ENCODE measurements at places on chromosomes 2 and 18.

GRCh38 chr2:42929546-42930024 lies 137.2 kb upstream of the HAAO start:
- DNase-seq, result no peak

DNA sequence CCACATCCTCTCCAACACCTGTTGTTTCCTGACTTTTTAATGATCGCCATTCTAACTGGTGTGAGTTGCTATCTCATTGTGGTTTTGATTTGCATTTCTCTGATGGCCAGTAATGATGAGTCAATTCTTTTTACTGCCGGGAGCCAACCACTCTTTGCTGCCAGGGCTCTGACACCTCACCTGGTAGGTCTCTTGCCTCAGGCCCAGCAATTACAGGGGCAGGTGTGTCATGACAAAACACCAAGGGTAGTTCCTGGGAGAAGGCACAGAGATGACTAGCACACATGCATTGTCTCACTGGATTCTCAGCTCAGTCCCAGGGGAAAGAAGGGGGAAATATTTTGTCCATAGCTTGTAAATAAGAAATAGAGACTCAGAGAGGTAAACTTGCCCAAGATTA lies 122.3 kb downstream of the CHST9 start:
- no peak for DNase-seq

DNA sequence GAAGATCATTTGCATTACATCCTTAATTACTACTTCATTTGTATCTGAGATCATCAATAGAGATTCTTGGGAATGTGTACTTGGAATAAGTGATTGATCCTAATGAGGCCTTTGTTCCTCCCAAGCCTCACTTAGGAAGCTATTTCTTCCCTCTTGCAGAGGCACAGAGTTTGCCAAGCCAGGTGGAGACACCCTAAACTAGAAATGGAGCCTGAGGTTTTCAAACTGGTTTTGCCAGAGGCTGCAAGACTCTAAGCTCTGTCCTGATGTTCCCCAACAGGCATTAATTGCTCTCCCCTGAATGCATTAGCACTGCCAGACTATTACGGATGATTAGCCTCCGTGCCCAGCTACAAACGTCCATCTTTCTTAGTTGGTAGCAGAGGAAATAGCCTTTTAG lies 125.2 kb upstream of the LGALSL start:
- DNase-seq, result no peak

DNA sequence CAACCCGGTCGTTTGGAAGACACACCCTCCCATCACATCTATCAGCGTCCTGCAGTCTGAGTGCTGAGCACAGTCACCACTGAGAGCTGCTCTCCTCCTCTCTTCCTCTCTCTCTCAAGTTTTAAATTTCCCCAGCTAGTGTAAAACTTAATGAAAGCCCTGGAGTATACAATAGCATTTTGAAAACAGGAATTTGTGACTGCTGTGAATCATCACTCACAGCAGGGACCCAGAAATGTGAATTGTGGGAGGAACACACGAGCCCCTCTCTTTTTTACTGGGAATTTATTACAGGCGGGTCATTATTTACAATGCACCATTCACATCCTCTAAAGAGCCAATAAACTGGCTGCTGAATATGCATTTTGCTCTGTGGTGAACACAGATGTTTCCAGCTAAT lies 185.0 kb upstream of the SMIM21 start:
- no peak for DNase-seq

DNA sequence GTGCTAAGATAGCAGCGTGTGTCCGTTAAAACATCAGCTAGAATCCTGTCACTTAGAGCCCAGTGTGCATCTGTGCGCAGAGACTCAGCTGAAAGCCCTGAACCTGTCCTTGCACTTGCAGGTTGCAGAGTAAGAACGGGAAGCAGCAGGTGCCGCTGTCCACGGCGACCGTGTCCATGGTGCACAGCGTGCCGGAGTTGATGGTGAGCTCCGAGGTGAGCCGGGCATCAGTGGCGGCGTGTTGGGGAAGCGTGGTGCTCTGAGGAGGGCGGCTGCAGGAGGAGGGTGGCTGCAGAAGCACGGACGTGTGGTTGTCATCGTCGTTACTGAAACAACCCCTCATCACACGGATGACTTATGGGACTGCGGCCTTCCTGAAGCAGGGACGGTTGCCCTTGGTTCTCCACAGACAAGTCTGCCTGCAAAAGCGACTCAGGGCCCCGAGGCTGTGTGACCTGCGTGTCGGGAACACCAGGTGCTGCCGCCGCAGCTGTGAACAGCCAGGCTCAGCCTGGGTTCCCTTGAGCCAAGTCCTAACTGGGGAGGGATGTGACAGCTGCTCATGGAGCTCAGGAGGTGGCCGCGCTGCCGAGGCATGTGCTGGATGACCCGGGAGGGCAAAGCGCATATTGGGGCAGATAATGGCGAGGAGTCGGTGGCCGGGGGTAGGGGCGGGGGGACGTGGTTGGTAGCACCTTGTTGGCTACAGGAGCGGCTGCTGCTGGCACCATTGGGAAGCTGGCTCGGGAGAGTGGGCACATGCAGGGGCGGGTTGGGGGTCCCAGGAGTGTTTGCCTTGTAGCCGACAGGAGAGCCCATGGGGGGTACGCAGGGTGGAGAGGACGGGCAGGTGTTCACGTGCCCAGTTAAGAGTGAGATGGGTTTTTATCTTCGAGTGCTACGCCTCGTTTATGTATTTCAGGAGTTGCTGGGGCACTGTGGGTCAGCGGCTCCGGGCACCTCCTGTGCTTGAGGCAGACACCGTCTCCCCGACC lies 16.6 kb downstream of the CTDP1 start:
- no peak for DNase-seq

- DNase-seq, result no peak
Observed at GRCh38 chr2:227308784-227309183, 16.3 kb upstream of the MFF start.

DNA sequence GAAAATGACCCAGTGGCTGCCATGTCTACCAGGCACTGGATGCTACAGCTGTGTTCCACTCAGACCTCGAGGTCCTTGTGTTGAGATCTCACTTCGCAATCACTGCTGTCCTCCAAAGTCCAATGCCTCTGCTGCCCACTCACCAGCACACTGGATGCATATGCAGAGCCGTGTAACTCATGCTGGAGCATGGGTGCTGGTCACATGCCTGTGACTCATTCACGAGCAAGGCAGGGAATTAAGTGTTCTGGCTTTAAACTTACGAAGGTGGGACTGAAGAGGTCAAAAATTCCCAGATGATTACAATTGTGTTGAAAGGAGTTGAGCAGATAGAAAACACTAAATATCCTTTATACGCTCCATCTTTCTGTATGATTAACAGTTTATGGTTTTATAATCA lies 417.5 kb downstream of the NUP35 start:
- DNase-seq, result no peak

DNA sequence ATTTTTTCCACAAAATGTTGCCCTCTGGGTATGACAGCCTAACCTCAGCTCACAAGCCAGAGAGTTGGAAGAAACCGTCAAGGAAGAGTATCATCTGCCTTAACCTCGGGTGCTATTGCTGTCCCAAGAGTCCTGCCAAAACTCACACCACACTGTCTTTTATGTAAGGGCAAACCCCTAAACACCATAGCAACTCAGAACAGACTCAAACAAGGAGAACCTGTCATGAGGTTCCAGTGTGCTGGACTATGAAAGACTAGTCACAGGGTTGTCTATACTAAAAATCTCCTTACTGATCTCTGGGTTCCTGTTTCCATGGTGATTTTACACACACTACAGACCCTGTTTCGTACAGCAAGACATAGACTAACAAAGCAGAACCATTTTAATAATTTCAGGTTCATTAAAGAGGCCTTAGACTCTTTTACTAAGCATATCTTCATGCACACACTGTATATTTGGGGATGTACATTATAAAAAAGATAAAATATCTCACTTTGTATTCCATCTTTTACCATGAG lies 159.8 kb downstream of the PKP4 start:
- no peak for DNase-seq

- DNase-seq, result no peak
Observed at GRCh38 chr2:214575465-214575864, 164.6 kb downstream of the VWC2L start.

GRCh38 chr2:69345434-69345833 lies 41.6 kb downstream of the GFPT1 start:
- DNase-seq, result no peak

- DNase-seq, result no peak
Observed at GRCh38 chr2:181380581-181380980, 76.6 kb upstream of the ITGA4 start.

DNA sequence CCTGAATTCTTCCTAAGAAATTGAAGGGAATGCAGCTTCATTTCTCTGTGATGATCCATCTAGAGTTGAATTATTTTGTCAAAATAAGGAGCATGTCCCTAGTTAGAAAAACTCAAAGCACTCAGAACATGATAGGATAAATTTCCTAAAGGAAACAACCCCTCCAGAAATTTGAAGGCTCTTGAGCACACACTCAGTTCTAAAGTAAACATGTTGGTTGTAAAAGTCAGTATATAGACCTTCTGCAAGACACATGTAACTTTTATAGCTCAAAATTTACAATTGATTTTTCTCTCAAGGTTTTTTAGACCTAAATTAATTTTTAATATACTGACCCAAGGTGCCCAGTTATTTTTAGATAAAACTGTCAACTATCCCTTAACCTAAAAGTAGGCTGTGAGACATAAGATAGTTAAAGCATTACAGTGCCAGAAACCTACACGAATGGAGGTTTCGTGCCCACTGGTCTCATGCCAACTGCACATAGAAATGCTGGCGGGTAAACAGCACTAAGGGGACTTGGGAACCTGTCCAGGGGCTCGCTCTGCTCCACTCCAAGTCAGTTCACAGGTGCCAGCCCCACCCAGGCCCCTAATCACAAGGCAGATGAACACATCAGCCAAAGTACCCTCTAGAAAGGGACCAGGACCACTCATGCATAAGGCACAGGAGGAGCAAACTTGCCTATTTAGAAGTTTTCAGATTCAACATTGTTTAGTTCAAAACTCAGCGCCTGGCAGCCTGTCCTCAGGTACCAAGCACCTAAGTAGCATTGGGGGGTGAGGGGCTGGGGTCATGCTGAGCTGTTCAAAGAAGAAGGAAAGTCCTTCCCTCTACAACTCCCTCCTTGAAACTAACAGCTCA lies 106.5 kb downstream of the SMC6 start:
- no peak for DNase-seq

GRCh38 chr2:39715095-39715494 lies 49.4 kb downstream of the TMEM178A start:
- no peak for DNase-seq

DNA sequence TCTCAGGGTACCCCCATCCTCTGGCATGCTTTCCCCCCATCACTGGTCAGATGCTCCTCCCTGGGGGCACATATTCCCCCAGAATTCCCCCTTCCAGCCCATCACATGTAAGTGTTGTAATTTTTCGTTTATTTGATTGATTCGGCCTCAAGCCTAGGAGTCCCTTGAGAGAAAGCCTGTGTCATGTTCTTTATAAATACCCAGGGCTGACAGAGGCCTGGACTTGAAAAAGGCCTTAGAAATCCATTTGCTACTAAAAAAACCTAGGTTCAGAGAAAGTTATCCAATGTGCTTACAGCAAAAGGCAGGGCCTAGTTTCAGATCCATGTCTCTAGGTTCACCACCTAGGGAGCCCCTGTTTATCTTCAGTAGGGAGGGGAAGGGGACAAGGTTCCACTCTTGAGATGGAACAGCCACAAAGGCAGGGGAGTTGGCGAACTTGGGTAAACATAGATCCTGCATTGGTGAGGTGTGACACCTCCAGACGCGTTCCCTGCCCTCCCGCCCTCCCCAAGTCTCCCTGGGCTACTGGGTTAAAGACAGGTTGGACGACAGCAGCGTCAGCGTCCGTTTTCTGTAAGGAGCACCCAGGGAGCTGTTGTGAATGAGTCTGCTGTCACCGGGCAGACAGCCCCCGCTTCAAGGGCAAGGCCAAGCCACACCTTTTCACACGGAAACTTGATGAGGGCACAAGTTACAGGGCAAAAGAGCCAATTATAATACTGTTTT lies 147.8 kb downstream of the EN1 start:
- no peak for DNase-seq

DNA sequence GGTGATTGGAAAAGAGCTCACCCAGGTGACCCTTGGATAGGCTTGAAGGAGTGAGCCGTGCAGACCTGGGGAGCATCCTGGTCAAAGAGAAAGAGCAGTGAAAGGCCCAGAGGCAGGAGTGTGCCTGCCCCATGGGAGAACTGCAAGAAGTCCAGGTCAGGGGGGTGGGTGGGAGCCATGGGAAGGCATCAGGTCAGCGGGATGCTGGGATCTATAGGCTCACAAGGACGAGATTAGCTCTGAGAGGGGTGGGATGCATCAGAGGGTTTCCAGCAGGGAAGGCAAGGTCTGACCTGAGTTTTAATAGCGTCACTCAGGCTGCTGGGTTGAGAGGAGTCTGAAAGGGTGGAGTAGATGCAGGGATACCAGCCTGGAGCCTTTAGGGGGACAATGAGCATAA lies 158.6 kb downstream of the SMAD7 start:
- no peak for DNase-seq

DNA sequence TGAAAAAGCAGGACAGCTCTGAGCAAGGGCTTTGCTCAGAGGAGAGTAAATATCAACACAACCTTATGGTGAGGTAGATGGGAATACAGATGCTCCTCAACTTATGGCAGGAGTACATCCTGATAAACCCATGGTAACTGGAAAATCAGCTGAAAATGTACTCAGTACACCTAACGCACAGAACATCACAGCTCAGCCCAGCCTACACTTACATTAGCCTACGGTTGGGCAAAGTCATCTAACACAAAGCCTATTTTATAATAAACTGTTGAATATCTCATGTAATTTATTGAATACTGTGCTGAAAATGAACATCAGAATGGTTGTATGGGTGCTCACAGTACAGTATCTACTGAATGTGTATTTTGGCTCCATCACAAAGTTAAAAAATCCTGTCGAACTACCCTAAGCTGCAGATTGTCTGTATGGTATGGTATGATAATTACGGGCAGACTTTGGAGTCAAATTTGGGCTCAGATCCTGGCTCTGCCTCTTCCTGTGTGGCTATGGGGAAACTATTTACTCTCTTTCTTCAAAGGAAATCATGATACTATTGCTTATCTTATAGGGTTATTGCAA lies 120.3 kb upstream of the LYPD1 start:
- DNase-seq, result no peak

- DNase-seq, result peak; percentile 62
Observed at GRCh38 chr18:77206676-77207374, 42.8 kb upstream of the GALR1 start.

GRCh38 chr18:47121146-47121545 lies 29.2 kb downstream of the HDHD2 start:
- no peak for DNase-seq

DNA sequence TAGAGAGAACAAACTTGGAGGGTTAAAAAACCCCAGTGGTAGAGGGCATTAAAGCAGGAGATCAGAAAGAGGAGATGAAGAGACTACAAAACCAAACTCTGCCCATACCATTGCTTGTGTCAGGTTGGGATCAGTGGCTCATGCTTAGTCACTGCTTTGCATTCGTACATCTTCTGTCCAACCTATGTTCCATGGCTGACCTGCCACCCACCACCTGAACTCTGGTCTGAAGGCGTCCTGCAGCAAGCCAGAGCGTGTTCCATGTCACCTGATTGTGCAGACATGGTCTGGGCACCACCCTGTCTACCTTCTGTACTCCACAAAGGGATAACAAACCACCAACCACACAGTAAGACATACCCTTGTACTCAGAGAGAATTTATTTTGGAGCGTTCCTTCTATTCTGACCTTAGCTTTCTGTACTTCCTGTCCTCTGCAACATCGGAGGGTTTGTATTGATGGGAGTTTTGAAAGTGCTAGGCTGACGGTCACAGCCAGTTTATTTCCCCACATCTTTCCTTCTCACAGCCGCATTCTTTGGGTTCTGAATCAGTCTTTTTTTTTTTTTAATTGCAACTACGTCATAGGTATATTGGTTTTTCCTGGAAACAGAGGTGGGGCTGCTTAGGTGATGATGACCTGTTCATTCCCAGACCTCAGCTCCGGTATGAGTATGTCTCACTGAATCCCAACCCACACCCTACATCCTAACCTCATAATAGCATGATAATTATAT lies 88.3 kb downstream of the SOWAHC start:
- DNase-seq, result no peak
